ENCODE measurements at places on chromosomes 7 and 10.

- DNase-seq = no peak
Measured at GRCh38 chr7:72751978-72752377, 76.0 kb downstream of the TYW1B start.

- DNase-seq = no peak
Measured at GRCh38 chr7:151115121-151115835, 29.0 kb downstream of the AGAP3 start.

DNA sequence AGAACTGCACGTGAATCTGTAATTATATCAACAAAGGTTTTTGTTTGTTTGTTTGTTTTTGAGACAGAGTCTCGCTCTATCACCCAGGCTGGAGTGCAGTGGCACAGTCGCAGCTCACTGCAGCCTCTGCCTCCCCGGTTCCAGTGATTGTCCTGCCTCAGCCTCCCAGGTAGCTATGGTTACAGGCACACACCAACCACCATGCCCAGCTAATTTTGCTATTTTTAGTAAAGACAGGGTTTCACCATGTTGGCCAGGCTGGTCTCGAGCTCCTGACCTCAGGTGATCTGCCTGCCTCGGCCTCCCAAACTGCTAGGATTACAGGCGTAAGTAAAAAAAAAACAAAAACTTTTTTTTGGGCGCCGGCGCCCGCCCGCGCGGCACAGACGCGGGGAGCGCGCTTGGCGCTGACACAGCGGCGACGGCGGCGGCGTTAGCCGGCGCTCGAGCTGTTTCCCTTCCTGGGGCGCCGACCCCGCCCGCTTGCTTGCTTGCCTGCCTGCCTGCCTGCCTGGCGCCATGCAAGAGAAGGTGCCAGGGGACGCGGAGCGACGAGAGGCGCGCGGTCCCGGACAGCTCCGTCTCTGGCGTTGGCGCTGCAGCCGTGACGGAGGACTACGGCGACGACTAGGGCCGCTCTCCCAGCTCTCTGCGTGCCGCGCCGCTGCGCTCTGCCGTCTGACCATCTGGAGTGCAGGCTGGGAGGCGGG, 171.4 kb upstream of the NUPR2 start:
- DNase-seq = peak; percentile 32

DNA sequence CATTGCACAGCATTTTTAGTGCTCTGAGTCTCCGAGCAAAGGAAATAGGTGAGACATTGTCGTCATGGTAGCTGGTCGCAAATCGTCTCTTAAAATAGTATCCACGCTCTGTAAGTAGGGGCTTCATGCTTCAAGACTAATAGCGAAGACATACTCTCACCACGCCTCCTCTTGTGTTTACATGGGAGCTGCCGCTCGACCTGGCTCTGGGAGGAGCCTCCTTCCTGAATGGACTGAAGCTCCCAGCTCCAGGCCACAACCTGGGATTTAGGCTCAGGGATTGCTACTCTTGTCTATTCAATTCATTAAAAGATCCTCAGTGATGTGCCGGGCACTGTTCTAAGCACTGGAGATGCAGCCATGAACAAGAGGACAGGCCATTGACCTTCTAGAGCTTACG, 196.1 kb upstream of the GALNT17 start:
- DNase-seq = no peak

DNA sequence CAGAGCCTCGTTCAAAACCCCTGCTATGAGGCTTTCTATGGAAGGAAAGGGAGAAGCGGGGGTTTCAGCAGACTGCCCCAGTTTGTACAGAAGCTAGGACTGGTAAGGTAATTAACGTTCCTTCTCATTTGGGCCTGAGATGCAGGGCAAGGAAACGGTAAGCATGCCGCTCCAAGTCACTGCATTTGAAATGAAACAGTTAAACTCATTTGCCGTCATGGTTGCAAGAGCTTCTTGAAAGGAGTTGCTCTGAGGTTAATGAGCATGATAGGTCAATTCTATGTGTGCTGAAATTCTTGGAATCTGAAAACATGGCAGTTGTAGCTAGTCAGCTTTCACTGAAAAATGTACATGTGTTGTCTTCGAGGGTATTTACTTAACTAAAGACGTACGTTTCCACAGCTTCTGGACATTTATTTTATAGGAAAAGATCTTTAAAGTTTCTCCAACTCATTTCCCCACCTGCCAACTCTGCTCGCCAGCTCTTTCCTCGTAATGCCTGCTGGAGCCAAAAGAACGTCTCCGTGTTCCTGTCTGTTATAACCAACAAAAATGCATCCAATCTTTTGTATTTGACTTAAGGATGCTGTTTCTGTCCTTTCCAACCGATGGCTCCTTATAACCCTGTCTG, 73.3 kb downstream of the ADAM12 start:
- no peak for DNase-seq

GRCh38 chr10:44968500-44969400, 9.1 kb downstream of the RASSF4 start:
- no peak for DNase-seq

GRCh38 chr7:69373171-69374043, 224.9 kb upstream of the AUTS2 start:
- DNase-seq = no peak

DNA sequence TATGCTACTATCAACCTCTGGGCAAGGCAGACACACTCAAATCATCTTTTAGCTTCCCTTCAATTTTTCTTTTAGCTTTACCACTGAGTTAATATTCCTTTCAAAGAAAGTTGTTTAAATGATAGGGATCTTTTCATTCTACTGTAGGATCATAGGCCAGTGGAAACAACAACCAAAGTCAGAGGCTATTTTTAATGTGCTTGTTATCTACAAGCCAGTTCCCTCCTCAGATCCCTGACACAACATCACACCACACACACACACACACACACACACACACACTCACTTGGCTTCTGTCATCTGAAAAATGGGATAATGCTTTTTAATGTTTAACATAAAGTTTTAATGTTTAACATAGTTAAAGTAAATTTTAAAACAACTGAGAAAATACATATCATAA, 106.7 kb upstream of the CAV2 start:
- DNase-seq = no peak

GRCh38 chr10:106577266-106577665, 587.2 kb downstream of the SORCS1 start:
- DNase-seq = peak; percentile 26

DNA sequence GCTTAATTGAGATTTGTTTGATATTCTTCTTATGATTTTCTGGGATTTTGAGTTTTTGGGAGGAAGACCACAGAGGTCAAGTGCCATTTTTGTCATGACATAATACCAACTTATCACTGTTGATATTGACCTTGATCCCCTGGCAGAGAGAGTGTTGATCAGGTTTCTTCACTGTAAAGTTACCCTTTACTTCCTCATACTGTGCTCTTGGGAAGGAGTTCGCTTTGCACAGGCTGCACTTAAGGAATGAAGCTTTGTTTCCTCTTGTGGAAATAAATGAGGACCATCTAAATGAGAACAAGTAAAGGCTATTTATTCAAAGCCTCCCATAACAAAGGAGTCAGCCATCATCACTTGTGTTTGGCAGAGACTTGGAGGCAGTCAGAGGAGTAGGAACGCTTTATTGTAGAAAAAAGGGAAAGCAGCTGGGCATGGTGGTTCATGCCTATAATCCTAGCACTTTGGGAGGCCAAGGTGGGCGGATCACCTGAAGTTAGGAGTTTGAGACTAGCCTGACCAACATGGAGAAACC, 16.1 kb downstream of the ST7 start:
- no peak for DNase-seq

- DNase-seq = no peak
Measured at GRCh38 chr7:142459551-142459963, 201.7 kb upstream of the PRSS58 start.

DNA sequence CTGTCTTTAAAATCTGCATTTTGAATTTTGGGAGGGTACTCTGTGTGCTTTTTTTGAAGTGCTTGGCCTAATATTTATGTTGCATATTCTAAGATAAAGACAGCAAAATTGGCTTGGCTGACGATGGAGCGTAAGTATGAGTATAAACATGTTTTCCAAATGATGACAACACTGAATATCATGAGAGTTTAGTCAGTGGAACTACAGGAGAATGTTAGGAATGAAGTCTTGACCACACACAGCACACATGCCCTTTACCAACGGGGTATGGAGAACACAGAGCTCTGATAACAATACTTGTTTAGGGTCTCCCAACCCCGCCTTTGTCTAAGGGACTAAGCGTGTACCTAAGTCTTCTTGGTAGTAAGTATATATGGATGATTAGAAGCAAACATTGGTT, 253.9 kb upstream of the FZD8 start:
- DNase-seq = no peak
